Muscle of arm (tissue), 14 donors: ENCODE measurements at places on chromosomes 2 and 18.
A peak's percentile ranks its signal among the peaks of the same experiment; 100 is the strongest.

- DNase-seq = peak; percentile 38
These were observed 743 bp downstream of the XPO1 start for GRCh38 chr2:61537277-61537949.

- DNase-seq = no peak
These were observed 75.4 kb upstream of the CHRNA1 start for GRCh38 chr2:174839662-174840061.

DNA sequence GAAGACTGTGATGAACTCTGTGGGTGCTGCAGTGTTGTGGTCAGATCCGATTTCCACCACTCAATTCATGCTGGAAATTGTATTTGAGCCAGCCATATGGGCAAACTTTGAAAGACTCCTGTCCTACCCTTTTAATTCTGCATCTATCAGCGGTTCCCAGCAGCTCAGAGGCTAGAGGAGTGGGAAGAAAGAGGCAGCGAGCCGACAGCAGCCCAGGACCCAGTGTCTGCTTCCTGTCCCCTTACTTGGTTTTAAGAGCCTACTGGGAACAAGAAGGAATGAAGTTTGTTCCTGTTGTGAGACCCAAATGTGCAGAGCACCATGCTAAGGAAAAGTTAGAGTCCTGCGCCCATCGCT lies 72.7 kb upstream of the FOSL2 start:
- no peak for DNase-seq

- DNase-seq = no peak
These were observed 9.6 kb downstream of the COL6A3 start for GRCh38 chr2:237404413-237404812.

DNA sequence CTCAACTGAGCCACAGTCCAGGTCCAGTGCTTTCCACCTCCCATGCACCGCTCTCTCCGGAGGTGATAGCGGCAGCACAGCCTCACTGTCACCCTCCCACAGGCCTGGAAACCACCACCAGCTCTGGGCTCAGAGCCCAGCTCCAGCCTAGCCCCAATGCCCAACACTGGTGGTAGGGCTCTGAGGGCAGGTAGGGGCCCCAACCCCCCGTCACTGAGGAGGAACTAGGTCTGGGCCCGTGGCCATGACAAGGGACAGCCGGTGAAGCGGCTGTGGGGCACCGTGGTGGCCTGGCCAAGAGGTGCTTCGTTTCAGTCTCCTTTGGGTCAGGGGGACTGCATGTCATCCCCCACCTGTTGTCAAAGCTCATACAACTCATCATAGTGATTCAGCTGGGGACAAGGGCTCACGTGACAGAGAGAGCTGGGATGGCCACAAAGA lies 5.5 kb upstream of the TMEM214 start:
- DNase-seq = no peak

DNA sequence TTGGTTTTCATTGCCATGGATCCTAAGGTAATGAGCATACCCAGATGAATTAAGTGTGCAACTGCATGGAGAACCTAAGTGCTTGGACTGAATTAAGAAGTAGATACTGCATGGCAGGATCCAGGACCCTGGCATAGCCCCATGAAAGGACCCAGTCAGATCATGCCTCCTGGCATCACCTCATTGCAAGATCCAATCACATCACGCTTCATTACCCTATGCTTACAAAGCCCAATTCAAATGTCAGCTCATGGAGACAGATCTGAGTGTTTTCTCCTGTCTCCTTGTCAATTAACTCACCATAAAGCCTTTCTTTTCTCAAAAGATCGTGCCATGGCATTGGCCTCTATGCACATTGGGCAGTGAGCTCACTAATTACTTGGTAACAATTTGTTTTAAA lies 519.8 kb upstream of the ZNF804A start:
- no peak for DNase-seq

GRCh38 chr18:59509481-59510442 lies 150.7 kb upstream of the LMAN1 start:
- no peak for DNase-seq

GRCh38 chr18:3966246-3966641 lies 488.9 kb downstream of the DLGAP1 start:
- no peak for DNase-seq

DNA sequence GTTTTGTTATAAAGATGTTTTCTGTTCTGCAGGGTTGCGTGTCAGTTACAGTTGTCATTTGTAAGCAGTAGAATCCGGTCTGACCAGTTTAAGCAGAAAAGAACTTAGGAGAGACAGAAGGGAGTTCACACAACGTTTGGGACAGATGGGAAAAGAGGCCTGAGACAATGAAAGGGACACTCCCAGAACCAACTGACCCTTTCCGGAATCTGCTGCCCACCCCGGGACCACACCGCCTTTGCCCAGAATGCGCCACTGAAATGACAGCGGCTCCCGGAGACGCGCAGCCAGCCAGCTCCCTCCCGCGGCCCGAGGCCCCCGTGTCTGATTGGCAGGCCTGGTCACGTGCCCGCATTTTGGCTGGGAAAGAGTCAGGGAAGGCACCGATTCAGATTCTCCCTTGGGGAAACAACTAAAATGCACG lies 244.6 kb downstream of the BCL2 start:
- DNase-seq = peak; percentile 77

DNA sequence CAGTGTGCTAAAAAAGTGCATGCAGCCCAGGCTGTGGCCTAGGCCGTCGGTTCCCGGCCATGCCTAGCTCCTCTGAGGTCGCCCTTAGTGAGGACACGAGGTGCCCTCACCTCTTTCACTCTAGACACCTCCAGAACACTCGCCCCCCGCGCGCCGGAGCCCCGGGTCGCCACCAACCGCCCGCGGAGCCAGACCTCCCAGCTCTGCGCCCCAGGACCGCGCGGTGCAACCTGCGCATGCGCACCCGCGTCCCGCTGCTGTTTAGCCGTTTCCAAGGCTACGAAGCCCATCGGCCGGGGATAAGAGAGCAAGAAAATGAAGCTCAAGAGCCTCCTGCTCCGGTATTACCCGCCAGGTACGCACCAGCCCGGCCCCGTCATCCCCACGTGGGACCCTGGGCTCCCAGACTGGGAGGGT lies at the start of gene DAW1:
DAW1 (plus strand) TSS at position 257 of the 417 bp plus-strand sequence; CDS start at position 316, 59 bp downstream.
- peak; percentile 63 for DNase-seq

GRCh38 chr18:23574611-23575308 lies 11.5 kb downstream of the NPC1 start:
- DNase-seq = no peak

DNA sequence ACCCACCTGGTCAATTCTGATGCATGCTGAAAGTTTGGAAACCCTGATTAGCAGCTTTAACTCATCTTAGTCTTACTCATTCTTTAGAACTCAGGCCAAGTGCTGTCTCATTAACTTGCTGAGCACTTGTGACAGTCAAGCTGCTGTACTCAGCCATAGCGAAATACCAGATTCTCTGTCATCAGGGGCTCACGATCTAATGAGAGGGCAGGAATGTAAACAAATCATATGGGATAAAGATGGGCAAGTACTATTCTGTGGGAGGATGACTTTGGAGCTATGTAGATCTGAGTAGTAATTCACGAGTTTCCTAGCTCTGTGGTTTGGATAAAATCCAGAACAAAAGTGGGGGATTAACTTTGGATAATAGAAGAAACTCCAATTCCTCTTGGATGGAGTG lies 376.6 kb downstream of the HRH4 start:
- DNase-seq = no peak

- no peak for DNase-seq
These were observed 14.5 kb downstream of the SH3RF3 start for GRCh38 chr2:109143214-109144187.

GRCh38 chr2:48343571-48344440 lies 186.1 kb upstream of the STON1 start:
- DNase-seq = no peak

DNA sequence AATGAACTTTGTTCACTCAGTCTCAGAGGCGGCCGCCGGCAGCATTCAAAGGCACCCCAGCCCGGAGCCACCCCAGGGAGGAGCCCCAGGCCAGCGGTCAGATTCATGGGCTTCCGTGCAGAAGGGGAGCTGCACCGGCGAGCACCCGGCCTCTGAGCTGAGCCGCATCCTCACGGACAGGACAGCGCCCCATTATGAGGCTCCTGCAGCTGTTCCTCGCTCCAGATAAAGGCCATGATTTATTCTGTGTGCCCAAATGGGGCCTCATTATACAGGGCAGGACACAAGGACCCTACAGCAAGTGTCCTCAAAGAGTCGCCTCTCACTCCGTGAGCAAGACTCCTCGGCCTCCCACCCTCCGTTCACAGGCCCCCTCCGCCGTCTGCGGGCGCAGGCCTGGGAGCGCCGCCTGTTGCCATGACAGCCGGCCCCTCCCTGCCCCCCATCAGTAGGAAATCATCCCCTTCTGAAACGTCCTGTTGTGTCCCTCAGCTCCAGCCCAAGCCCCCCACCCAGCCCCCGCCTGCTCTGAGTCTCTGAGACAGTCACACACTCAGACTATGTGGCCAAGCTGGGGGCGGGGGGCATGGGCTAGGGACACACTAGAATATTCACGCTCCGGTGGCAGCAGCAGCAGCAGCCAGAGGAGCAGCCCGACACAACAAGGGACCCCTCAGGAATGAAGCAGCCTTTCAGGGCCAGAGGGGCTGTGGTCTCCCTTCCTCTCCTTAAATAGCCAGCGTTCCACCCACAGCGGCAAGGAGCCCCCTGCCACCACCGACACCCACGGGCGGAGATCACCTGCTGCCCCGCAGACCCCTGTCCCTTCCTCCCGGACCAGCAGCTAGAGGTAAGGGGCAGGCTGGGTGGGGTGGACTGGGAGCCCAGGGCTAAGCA lies at the start of gene GPR17:
GPR17 (plus strand) TSS at position 759 of the 897 bp plus-strand sequence. CDS start 4,583 bp downstream, outside the sequence.
- DNase-seq = no peak

DNA sequence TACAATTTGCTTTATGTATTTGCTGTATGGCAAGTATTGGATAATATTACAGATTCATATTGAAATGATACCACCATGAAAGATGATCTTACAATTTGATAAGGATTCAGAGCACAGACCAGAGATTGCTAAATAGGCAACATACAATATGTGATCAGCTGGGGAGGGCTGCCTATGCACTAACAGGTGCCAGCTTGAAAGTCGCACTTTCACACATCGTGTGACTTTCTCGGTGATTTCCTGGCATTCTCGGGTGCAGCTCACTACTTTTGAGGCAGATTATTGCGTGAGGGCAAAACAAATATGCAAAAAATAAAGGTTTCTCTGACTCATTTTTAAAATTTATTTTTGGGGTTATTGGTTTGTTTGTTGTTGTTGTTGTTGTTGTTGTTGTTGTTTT lies 36.0 kb downstream of the RBMS1 start:
- no peak for DNase-seq

GRCh38 chr2:153971250-153971649 lies 99.5 kb downstream of the GALNT13 start:
- no peak for DNase-seq

- no peak for DNase-seq
These were observed 18.8 kb downstream of the PSD4 start for GRCh38 chr2:113192459-113193100.

DNA sequence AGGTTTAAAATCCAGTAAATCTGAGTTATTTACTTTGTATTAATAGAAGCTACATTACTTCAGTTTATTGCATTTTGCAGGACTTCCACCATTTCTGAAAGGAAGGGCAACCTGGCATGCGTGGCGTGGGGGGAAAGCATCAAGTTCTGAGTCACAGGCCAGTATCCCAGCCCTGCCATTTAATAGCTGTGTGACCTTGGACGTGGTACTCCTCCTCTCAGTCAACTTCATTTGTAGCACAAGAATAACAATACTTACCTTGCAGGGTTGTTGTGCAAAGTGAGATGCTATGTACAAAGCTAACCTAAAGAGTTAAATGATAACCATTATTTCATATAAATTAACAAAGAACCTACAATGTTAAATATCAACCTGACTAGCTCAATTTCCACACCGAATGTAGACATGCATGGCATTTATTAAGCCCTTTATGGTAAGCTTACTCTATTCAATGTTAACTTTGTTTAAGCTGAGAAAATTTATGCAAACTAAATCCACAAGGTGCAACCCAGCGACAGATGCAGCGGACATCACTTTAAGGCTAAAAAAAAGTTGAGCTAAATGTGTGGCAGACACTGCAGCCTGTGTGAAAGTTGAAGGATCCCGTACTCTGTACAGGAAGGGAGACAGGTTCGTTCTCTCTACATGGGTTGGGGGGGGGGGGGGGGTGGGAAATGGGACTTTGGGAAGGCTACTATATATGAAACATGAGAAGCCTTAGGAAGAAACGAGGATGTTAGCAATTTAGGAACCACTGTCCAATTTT lies 17.2 kb upstream of the STPG4 start:
- DNase-seq = no peak

- no peak for DNase-seq
These were observed 58.8 kb downstream of the GREB1L start for GRCh38 chr18:21300908-21301200.

DNA sequence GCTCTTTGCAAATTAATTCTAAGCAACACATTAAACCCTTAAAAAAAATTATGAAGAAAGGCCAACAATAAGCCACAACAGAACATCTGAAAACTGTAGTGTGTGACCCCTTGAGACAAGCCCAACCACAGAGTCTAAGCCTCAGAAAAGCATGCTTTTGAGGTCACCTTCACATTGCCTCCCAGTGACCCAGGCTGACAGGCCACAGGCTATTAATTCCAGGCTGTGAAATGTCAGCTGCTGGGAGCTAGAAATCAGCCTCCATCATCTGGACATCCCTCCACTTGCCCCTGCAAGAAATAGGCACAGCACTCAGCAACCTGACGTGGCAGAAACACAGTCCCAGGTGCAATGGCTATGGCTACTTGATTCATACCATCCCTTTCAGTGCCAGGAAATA lies 179.4 kb upstream of the ZFP36L2 start:
- no peak for DNase-seq

GRCh38 chr2:176753752-176754474 lies 458.7 kb upstream of the HNRNPA3 start:
- no peak for DNase-seq

- DNase-seq = no peak
These were observed 184.1 kb upstream of the RAB12 start for GRCh38 chr18:8424917-8425725.

- peak; percentile 31 for DNase-seq
These were observed 78.1 kb downstream of the CIB4 start for GRCh38 chr2:26562811-26563645.

DNA sequence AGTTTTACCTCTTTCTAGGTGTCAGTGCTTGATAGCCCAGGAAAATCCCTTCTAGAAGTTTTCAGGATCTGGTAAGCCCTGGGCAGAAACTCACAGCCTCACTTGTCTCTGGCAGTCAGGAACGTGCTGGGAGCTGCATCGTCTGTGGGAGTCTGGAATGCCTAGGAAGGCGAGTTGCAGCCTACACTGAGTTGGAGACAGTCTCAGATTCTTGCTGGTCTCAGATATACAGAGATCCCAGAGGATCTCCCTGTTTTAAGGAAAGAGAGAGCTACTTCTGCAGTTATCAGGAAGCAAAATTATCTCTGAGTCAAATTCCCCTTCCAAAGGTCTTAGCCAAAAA lies 104.4 kb upstream of the CDC42EP3 start:
- no peak for DNase-seq

- peak; percentile 68 for DNase-seq
These were observed 4.2 kb upstream of the HOXD13 start for GRCh38 chr2:176088048-176088936.
